ENCODE measurements at places on chromosomes 11 and 22. TPM values are rescaled to one million over a fixed set of nuclear protein-coding genes. Genes with fewer than 3 reads are reported as not detected.

- no peak overlapping the region for H3K4me3 ChIP-seq
- H3K36me3 ChIP-seq, result peaks cover 88% of the 10 kb centered on the region
- DNase-seq, result no peak
- peaks cover 65% of the 10 kb centered on the region for H3K4me1 ChIP-seq
- H3K27me3 ChIP-seq, result no peaks in the 10 kb centered on the region
These were observed 18.3 kb upstream of the MICALL1 start for GRCh38 chr22:37887584-37888378.

GRCh38 chr11:16881766-16882165 lies 132.4 kb downstream of the PLEKHA7 start:
- no peak overlapping the region for H3K4me3 ChIP-seq
- no peaks in the 10 kb centered on the region for H3K36me3 ChIP-seq
- peak overlapping the region; percentile 68 for H3K27ac ChIP-seq
- H3K4me1 ChIP-seq, result peaks cover 35% of the 10 kb centered on the region

DNA sequence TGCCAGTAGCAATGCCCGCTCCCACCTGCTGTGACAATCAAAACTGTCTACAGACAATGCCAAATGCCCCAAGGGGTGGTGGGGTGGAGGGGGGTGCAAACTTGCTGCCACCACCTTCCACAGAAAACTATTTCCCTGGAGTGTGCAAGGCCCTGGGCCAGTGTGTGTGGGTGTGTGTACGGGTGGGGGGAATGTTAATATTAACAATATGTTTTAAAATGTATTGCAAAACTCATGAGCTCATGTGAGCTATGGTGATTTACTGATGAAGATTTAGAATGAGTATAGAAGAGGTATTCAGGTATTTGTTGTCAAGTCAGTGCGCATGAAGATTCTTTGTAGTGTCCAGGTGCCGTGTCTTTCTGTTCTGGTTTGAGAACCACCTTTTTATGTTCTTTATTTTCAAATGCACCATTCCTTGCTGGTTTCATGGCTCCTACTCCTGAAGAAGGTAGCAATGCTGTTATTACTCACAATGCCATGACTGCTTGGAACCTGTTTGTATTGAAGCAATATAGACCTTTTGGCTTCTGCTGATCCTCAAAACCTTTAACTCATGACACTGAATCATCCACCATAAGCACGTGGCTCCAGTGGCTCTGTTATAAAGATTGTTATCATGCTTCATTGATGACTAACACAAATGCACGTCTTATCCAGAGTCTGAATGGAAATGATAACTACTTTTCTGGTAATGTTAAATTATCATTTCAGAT lies 29.9 kb upstream of the AQP11 start:
- H3K27me3 ChIP-seq, result no peaks in the 10 kb centered on the region
- H3K27ac ChIP-seq, result no peak overlapping the region
- no peak for DNase-seq
- H3K4me3 ChIP-seq, result no peak overlapping the region

CHST1 gene
- 0.37 TPM for total RNA-seq

NRGN gene
- total RNA-seq, result not detected

SHISAL1 gene
- 0.45 TPM for total RNA-seq

GRCh38 chr11:122234257-122234656 lies 118.2 kb upstream of the BLID start:
- H3K36me3 ChIP-seq, result no peaks in the 10 kb centered on the region
- no peak for DNase-seq
- H3K4me1 ChIP-seq, result peaks cover 6% of the 10 kb centered on the region
- no peak overlapping the region for H3K27ac ChIP-seq

Data from stomach (tissue), 19 donors.